Natural killer cell treated with Interleukin-12 subunit alpha and Interleukin-12 subunit beta and Interleukin-15 and Interleukin-18, amount 100 ng/mL, for 72 hours (primary cell): ENCODE measurements at places on chromosomes 4 and X.

- no peak for DNase-seq
Observed at GRCh38 chrX:136291824-136292223, 8.9 kb upstream of the ADGRG4 start.

DNA sequence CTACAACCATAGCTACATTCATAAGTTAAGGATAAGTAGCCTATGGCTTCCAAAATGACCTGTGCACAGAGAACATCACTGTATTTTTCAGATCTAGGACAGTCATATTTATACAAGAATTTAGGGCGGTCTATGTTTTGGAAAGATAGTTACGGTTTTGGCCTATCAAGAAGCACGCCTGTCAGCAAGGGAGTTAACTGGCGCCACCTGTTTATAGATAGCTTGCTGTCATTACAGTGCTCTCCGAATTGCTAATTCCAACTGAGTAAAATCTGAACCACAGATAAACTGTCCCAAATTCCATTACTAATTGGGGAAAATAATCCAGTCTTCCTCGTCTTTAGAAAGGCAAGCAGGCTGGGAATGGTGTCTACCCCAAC lies 646 bp downstream of the ABCB7 start:
- DNase-seq, result no peak

- no peak for DNase-seq
Observed at GRCh38 chr4:38724475-38724808, 58.3 kb downstream of the TLR10 start.

- no peak for DNase-seq
Observed at GRCh38 chr4:1082215-1083182, 30.9 kb downstream of the RNF212 start.

GRCh38 chr4:39346856-39347519 lies 19.2 kb downstream of the RFC1 start:
- no peak for DNase-seq

- no peak for DNase-seq
Observed at GRCh38 chr4:41175794-41176193, 38.5 kb downstream of the APBB2 start.

- no peak for DNase-seq
Observed at GRCh38 chr4:5888222-5889001, 4.5 kb downstream of the CRMP1 start.

- no peak for DNase-seq
Observed at GRCh38 chr4:152187693-152188092, 348.2 kb downstream of the FBXW7 start.

- no peak for DNase-seq
Observed at GRCh38 chr4:69910016-69910782, 20.7 kb upstream of the CSN1S1 start.

DNA sequence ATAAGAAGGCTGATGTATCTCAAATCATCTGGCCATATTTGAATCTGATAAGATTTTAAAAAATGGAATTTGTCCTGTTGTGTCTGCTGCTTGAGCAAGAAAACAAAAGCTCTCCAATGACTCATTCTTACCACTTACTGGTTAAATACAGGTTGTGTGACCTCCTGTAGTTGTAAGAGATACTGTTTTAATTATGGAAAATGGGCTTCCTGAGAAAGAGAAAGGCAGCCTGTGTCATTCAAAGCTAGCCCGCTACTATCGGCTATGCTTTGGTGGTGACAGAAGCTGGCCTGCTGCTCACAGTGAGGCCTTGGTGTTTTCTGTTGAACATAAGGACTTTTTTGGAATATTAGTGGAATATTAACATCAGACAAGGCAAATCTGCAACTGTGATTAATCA lies 1722.1 kb upstream of the PCDH10 start:
- DNase-seq, result no peak
